ENCODE measurements at places on chromosomes 5 and 9. TPM values are rescaled to one million over a fixed set of nuclear protein-coding genes. Genes with fewer than 3 reads are reported as not detected.

Gene NUTM2F
- not detected for total RNA-seq

Gene CER1
- not detected for total RNA-seq

Gene FBN2
- 16.3 TPM for total RNA-seq

Gene RANBP17
- 32.8 TPM for total RNA-seq

Gene LHX6
- 1.6 TPM for total RNA-seq

Gene GFRA3
- total RNA-seq, result 24.4 TPM

Gene SLC1A3
- total RNA-seq, result 14.5 TPM

Gene FAM200C
- 6.5 TPM for total RNA-seq

Gene PPP3R2
- not detected for total RNA-seq

Gene ADGRV1
- 87.6 TPM for total RNA-seq

Gene XPA
- total RNA-seq, result 16.4 TPM

Gene PRLR
- total RNA-seq, result 5.7 TPM

Gene FCN1
- not detected for total RNA-seq

- H3K27me3 ChIP-seq, result no peaks in the 10 kb centered on the region
- H3K4me3 ChIP-seq, result no peak overlapping the region
- H3K36me3 ChIP-seq, result no peaks in the 10 kb centered on the region
- DNase-seq, result no peak
These were observed 360.6 kb upstream of the PRR16 start for GRCh38 chr5:120103495-120103894.

DNA sequence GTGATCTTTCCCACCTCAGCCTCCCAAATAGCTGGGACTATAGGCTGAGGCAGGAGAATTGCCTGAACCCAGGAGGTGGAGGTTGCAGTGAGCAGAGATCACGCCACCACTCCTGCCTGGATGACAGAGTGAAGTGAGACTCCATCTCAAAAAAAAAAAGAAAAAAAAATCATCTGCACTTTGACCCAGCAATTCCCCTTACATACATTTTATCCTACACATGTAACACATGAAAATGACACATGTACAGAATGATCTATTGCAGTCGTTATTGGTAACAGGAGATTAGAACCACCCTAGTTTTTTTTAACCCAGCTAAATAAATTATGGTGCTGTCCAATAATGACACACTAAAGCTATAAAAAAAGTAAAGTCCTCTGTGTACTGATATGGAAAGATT lies 14.2 kb downstream of the RUFY1 start:
- H3K4me3 ChIP-seq, result no peak overlapping the region
- no peak for DNase-seq
- no peaks in the 10 kb centered on the region for H3K27me3 ChIP-seq
- peaks cover 2% of the 10 kb centered on the region for H3K4me1 ChIP-seq
- H3K36me3 ChIP-seq, result peaks cover 29% of the 10 kb centered on the region

- H3K4me3 ChIP-seq, result no peak overlapping the region
- no peaks in the 10 kb centered on the region for H3K4me1 ChIP-seq
- no peaks in the 10 kb centered on the region for H3K36me3 ChIP-seq
- H3K27ac ChIP-seq, result no peak overlapping the region
- no peak for DNase-seq
- H3K27me3 ChIP-seq, result peaks cover 31% of the 10 kb centered on the region
These were observed 8.5 kb upstream of the ZFP62 start for GRCh38 chr5:180869587-180869986.

DNA sequence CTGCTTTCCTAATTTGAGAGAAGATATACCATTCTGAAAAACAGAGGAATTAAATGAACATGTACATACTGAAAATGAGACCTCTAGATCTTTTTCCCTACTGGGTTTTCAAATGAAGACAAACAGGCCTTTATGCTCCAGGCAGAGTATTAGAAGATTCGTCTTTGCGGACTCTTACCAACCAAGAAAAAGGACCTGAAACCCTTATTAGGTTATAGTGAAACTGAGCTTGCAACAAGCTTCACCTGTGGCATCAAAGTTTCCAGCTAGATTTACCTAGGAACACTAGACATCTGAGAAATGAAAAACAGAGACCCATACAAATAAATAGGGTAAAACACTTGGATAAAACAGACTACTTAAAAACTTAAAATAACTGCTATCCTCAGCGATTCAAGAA lies 46.3 kb downstream of the SMIM15 start:
- no peak for DNase-seq
- H3K36me3 ChIP-seq, result no peaks in the 10 kb centered on the region
- H3K27me3 ChIP-seq, result no peaks in the 10 kb centered on the region
- no peaks in the 10 kb centered on the region for H3K4me1 ChIP-seq
- H3K4me3 ChIP-seq, result no peak overlapping the region
- no peak overlapping the region for H3K27ac ChIP-seq

GRCh38 chr9:99042620-99043019 lies 62.3 kb upstream of the TGFBR1 start:
- no peak overlapping the region for H3K27ac ChIP-seq
- peaks cover 5% of the 10 kb centered on the region for H3K4me1 ChIP-seq
- no peak overlapping the region for H3K4me3 ChIP-seq

DNA sequence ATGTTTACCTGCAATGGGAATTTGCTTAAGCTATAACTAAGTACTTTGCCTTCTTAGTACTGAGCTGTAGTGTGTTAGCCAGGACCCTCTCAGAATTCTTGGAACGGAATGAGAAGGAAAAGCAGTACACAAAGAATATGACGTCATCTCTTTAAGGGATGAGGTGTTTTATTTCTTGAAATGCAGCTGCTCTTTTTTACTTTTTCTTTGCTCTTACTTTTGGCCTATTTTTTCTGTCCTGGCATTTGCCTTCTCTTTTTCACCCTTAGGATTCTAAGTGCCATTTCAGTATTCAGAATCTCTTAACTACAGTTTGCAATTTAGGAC lies 10.1 kb downstream of the KIF2A start:
- H3K36me3 ChIP-seq, result no peaks in the 10 kb centered on the region
- DNase-seq, result no peak
- H3K4me3 ChIP-seq, result no peak overlapping the region
- no peak overlapping the region for H3K27ac ChIP-seq
- no peaks in the 10 kb centered on the region for H3K27me3 ChIP-seq

DNA sequence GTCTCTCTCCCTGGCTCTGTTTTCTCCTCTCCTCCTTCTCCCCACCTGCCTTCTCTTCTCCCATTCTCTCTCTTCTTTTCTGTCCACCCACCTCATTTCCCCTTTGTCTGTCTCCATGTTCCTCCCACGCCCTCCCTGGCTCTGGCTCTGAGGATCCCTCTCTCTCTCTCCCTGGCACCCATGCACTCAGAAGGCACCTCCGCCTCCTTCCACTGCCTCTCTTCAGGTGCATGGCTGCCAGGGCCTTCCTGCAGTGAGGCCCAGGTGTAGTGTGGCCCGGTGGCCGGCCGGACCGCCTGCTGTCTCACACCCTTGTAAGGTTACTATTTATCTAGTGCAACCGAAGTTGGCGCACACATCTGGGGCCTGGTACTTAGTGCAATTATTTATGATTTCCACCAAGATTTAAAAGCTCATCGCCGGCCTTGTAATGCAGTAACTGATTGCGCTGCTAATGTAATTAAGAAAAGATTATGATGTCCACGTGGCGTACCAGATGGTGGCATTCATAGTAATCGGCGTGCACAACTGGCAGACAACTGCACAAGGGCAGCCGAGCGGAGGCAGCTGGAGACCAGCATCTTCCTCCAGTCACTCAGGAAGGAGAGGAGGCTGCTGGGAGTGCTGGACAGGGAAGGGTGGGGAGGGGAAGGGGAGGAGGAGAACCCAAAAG lies 50.4 kb upstream of the MVB12B start:
- DNase-seq, result no peak
- H3K4me3 ChIP-seq, result no peak overlapping the region
- H3K27me3 ChIP-seq, result peaks cover 2% of the 10 kb centered on the region
- peaks cover 3% of the 10 kb centered on the region for H3K36me3 ChIP-seq

DNA sequence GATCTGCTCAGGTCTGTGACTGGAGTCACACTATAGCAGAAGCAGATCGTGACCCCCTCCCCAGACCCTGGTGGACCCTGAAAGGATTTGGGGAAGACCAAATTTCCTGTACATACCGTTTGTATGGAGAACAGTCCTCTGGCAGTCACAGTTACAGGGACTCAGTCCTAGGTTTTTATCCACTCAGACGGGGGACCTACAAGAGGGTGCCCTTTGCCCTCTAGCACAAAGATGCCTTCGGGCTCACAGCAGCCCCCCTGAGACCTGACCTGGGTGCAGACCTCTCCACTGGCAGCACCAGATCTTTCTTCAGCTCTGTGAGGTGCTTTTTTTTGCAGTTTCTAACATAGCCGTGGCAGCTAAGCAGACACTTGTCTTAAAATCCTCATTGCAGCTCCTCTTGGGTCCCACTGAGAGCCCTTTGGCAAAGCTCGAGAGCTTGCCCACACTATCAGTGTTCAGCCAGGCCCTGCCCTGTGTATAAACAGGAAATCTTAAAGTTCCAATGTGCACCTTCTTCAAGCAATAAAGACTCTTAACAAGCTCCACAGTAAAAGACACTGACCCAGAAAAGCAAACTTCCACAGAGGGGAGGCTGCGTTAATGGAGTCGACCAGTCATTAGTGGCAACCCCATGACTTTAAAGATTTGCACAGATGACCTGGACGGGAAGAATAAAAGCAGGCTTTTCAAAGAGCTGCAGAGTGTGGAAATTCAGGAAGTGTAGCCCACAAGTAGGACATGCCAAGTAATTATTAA lies 71.8 kb upstream of the LHFPL2 start:
- H3K4me1 ChIP-seq, result peaks cover 11% of the 10 kb centered on the region
- H3K27me3 ChIP-seq, result peaks cover 45% of the 10 kb centered on the region
- H3K27ac ChIP-seq, result no peak overlapping the region
- DNase-seq, result no peak
- no peak overlapping the region for H3K4me3 ChIP-seq

- no peaks in the 10 kb centered on the region for H3K27me3 ChIP-seq
- DNase-seq, result no peak
- peak overlapping the region; percentile 63 for H3K27ac ChIP-seq
- H3K36me3 ChIP-seq, result no peaks in the 10 kb centered on the region
- H3K4me3 ChIP-seq, result no peak overlapping the region
These were observed 92.5 kb downstream of the SIL1 start for GRCh38 chr5:139105621-139106071.

DNA sequence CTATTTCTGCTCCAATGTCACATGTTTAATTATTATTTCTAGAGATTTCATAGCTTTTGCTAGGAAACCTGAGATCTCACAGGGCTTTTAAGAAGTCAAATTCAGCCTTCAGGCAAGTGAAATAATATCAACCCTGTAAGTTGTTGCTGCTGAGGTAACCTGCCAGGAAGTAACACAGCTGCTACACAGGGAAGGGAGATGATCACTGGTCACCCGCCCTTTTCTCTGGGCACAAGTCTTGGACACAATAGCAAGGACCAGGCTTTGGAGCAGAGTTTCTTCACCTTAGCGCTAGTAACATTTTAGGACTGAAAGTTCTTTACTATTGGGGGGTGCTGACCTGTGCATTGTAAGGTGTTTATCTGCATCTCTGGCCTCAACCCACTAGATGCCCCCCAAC lies 50.1 kb downstream of the PTTG1 start:
- DNase-seq, result no peak
- no peak overlapping the region for H3K27ac ChIP-seq
- H3K36me3 ChIP-seq, result no peaks in the 10 kb centered on the region
- no peaks in the 10 kb centered on the region for H3K27me3 ChIP-seq
- H3K4me1 ChIP-seq, result peaks cover 33% of the 10 kb centered on the region

GRCh38 chr5:155471027-155471426 lies 457.5 kb downstream of the KIF4B start:
- no peaks in the 10 kb centered on the region for H3K27me3 ChIP-seq
- no peak for DNase-seq
- H3K27ac ChIP-seq, result peak overlapping the region; percentile 14
- H3K4me3 ChIP-seq, result no peak overlapping the region

DNA sequence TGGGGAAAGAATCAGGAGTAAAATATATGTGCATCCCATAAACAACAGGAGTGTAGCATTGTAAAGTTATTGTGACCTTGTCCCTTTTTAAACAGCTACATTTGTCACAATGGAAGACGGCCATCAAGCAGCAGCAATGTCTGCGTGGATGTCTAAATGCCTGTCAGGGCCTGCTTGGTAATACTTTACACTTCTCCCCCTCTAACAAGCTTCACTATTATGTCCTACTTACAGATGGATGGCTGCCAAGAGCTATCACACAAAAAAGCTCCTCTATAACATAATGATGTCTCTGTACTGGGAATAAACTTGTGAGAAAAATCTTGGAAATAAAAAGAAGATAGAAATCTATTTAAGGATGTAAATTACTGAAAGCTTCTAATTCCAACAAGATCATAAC lies 213.0 kb downstream of the FBXL17 start:
- H3K27me3 ChIP-seq, result no peaks in the 10 kb centered on the region
- no peak for DNase-seq
- peaks cover 4% of the 10 kb centered on the region for H3K36me3 ChIP-seq
- H3K4me3 ChIP-seq, result no peak overlapping the region

- H3K27ac ChIP-seq, result peak overlapping the region; percentile 98
- H3K27me3 ChIP-seq, result no peaks in the 10 kb centered on the region
- peaks cover 4% of the 10 kb centered on the region for H3K36me3 ChIP-seq
- DNase-seq, result no peak
- peaks cover 29% of the 10 kb centered on the region for H3K4me1 ChIP-seq
- peak overlapping the region; percentile 96 for H3K4me3 ChIP-seq
These were observed 974 bp downstream of the CLINT1 start for GRCh38 chr5:157857816-157858526.

DNA sequence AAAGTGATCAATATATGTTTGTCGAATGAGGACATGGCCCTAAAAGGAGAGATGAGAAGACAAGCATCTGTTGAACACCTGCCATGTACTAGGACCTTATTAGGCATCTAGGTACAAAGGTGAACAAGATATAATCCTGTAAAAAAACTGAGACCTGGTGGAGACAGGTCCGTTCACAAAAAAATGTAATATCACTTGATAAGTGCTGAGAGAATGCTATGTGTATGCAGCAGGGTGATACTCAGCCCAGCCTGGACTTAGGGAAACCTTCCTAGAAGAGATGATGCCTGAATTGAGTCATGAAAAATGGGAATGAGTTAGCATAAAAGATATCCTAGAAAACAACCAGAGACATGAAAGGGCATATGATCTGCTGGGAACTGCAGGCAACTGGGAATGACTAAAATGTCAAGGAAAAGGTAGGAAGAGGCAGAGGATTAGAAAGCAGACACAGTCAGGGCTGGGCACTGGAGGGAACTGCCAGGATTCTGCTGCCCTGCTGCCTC lies 108.5 kb downstream of the ADRB2 start:
- H3K4me1 ChIP-seq, result peaks cover 7% of the 10 kb centered on the region
- DNase-seq, result no peak
- H3K36me3 ChIP-seq, result no peaks in the 10 kb centered on the region
- no peak overlapping the region for H3K4me3 ChIP-seq
- H3K27ac ChIP-seq, result no peak overlapping the region

DNA sequence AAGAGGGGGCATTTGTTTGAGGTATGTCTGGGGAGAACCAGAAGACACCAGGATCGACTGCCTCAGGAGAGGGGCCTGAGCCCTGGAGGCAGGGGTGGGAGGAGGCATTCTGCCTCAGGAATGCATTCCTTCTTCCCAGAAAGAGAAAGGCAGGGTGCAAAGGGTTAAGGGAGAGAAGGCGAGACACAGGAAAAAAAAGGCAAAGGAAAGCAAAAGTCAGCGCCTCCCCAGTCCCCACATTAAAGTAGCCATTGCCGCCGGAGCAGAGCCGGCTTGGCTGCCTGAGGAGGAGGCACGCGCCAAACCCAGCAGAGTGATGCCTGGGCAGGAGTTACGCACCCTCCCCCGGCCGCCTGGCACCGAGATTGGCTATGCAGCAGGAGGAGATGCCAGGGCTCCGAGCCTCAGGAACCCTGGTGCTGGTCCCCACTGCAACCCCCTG lies 123.8 kb upstream of the PHYKPL start:
- peaks cover 12% of the 10 kb centered on the region for H3K4me1 ChIP-seq
- H3K36me3 ChIP-seq, result no peaks in the 10 kb centered on the region
- H3K27me3 ChIP-seq, result peaks cover 26% of the 10 kb centered on the region
- H3K27ac ChIP-seq, result no peak overlapping the region

- H3K4me1 ChIP-seq, result peaks cover 18% of the 10 kb centered on the region
- DNase-seq, result no peak
- H3K4me3 ChIP-seq, result no peak overlapping the region
- H3K27ac ChIP-seq, result no peak overlapping the region
- H3K36me3 ChIP-seq, result no peaks in the 10 kb centered on the region
- peaks cover 7% of the 10 kb centered on the region for H3K27me3 ChIP-seq
These were observed 228.8 kb downstream of the SMARCA2 start for GRCh38 chr9:2243666-2244555.

Data from progenitor cell of endocrine pancreas (in vitro differentiated cells).